Fibroblast of skin of right biceps (primary cell): ENCODE measurements at places on chromosomes 11 and 22.

GRCh38 chr11:70423523-70424505 lies 25.5 kb downstream of the CTTN start:
- peak; percentile 57 for DNase-seq

DNA sequence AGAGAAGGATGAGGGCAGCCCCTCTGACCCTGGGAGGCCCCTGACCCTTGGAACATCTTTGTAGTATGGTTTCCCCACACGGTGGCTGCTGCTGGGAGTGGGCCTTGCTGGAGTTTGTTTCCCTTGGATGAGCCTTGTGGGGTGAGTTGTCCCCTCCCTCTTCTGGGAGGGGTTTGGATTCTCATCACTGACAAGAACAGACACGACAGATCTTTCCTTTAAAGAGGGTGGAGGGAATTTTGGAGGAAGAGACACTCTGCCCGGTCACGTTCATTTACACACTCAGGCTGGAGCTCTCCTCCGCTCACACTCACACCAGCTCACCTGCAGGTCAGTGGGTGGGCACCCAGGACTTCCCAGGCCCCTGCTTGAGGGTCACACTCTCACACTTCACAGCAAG lies 31.7 kb downstream of the POU2F3 start:
- DNase-seq = no peak

DNA sequence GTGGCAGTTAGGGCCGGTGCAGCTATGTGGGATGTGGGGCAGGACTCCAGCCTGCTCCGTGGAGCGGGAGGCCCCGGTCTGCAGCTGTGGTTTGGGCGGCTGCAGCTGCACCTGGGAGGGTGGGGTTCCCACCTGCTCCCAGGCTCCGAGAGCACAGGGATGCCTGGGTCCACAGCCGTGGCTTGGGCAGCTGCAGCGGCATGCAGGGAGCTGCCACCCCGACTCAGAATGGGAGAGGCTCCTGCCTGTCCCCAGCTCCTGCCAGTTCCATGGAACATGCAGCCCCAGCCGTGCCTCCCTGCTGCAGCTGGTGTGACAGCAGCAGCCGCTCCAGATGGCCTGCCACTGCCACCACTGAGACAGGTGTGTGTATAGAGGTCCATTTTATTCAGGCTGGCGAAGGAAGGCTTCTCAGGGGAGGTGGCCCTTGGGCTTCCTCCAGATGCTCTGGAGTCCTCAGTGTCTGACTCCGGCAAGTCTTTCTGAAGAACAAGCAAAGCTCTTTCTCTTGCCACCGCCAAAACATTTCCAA lies 21.8 kb upstream of the UPK3A start:
- DNase-seq = no peak

GRCh38 chr22:40588726-40589125 lies 47.8 kb downstream of the MRTFA start:
- DNase-seq = peak; percentile 78

DNA sequence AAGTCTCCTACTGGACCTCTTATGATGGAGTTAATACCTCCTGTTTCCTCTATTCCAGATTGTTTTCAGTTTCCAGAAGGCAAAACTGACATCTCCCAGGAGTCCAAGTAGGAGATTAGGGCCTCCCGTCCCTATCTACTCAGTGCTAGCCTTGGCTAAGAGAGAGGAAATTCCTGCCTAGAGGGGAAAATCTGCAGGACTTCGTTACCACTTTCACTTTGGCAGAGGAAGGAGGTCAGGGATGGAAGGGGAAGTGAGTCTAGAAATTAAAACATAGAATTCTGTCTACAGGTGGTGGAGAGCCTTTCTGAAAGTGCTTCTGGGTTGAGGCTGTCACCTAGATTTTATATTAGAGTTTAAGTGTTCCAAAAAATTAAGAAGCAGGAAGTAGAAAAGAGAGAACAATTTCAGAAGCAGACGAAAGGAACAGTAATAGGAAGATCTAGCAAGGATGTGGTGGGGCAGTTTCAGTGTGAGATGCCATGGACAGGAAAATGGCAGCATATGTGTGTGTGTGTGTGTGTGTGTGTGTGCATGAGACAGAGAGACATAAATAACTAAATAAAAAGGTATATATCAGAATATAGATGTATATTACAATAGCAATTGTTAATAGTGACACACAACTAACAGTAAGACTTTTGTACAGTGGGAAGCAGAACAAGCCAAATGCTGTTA lies 2.4 kb upstream of the TRIM68 start:
- no peak for DNase-seq

- peak; percentile 18 for DNase-seq
These were observed 2.0 kb downstream of the KDM2A start for GRCh38 chr11:67120881-67121710.

DNA sequence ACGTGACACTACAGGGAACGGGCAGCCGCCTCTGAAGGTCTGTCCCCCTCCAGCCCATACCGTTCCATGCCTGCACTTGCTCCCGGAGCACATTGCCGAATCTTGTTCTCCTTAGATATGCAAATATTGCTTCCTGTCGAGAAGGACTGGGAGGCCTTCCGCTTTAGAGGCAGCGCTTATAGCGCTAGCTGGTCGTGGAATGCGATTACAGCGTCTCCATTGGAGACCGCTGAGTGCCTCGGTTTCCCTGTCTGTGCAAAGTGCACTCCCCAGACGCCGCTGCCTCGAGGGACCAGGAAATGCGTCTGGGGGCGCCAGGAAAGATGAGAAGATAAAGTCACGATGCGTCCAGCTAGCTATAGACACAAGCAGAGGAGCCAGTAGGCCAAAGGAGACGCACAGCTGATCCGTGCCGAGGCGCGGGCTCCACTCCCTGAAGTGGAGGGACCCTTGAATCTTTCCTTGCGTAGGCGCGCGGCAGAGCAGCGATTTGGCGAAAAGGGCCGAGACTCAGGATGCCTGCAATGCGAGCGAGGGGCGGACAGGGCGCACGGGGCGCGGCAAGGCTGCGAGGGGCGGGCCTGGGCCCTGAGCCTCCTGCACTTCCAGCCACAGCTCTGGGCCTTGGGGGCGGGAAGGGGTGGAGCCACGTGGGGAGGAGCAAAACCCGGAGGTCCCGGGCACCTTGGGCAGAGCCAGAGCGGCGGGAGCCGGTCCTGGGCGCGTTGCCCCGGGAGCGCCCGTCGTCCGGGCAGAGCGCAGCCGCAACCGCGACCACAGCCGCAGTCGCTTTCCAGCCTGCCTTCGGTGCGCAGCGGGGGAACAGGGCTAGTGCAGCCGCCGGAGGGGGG lies at the start of gene RASSF10:
Gene RASSF10 (plus strand): TSS at position 692 of the 851 bp plus-strand sequence. CDS start 261 bp downstream, outside the sequence.
- DNase-seq = peak; percentile 41

- no peak for DNase-seq
These were observed 29.7 kb upstream of the PRODH start for GRCh38 chr22:18965526-18966421.

DNA sequence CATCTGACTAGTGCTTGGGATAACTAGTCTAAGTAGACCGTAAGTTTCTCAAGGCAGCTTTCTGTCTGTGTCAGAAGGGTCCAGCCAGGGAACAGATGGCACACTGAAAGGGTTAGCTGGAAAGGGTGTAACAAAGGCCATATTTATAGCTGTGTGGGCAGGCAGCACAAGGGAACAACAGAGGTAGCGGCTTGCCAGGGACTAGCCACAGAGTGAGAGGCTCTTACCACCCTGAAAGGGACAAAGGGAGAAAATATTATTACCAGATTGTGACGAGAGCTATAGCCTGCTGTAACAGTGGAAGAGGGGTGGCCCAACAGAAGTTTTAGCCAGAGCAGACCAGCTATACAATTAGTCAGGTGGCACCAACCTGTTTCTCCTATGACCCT lies 129.4 kb downstream of the CCDC34 start:
- DNase-seq = no peak

DNA sequence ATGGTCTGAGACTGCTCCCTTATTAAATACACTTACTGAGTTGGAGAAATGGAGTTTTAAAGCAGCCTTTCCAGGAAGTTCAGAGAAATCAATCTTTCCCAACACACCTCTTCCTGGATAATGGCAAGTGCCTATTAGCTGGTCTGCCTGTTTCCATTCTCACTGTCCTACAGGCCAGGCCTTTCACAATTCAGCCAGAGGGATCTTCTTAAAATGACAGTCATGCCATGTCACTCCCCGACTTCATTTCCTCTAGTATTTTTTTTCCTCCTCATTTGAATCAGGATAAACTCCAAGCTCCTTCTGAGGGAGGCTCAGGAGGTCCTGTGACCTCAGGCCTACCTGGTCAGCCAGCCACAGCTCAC lies 62.6 kb downstream of the FDX1 start:
- DNase-seq = no peak

DNA sequence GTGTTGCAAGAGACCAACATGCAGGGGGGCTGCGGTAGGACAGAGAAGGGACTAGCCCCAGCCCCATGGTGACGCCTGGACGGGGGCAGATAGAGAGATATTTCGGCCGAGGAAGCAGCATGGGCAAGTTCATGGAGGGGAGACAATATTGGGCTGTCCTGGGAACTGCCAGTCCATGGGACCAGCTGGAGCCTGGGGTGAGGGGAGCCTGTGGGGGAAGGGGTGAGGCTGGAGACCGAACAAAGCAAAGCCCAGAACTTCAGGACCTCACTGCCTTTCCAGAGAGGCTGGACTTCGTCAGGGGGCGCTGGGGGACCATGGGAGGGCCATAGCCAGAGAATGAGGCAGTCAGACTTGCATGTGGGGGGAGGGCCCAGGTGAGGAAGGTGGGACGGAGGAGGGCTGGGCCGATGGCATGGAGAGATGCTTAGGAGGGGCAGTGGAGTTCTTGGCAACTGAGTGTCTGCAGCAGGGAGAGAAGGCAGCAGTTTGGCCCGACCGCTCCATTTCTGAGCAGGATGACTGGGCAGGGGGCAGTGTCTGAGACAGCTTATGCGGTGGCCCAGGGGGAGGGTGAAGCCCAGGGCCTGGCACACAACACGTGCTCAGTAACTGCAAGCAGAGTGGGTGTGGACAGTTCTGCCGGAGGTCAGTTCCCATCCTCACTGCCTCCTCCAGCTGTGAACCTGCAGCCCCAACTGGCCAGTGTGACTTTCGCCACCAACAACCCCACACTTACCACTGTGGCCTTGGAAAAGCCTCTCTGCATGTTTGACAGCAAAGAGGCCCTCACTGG lies 712 bp downstream of the UPK3A start:
- no peak for DNase-seq

DNA sequence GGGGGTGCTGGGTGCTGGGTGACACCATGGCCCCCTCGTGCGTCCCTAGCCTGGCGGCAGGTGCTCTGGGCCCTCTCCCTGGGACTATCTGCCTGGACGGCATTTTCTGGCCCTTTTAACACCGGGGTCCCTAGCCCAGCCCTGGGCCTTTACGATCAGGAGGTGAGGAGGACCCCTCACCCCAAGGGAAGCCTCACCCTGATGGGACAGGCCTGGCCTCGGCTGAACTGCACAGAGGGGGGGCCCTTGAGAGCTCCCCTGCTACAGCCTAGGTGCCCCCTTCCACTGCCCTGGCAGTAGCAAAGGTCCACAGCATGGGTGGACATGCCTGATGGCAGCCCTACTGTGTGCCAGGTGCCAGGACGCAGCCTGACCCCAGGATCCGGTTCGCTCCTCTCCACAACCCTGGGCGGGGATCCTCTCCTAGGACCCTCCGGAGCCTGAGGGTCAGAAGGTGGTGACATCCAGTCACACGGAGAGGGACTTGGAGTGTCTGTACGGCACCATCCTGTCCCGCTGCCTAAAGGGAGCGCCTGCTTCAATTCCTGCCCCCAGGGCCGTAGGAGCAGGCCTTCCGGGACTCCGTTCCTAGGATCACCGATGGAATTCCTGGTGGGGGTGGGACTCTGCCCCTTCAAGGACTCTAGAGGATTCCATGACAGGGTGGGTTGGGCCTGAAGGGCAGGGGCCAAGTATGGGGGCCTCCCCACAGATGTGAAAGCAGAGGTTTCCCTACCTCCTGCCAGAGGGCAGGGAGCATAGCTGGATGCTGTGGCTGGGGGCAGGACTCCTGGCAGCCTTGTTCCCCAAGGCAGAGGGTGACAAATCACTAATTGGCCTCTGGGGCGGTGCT lies 33.0 kb upstream of the TH start:
- no peak for DNase-seq

DNA sequence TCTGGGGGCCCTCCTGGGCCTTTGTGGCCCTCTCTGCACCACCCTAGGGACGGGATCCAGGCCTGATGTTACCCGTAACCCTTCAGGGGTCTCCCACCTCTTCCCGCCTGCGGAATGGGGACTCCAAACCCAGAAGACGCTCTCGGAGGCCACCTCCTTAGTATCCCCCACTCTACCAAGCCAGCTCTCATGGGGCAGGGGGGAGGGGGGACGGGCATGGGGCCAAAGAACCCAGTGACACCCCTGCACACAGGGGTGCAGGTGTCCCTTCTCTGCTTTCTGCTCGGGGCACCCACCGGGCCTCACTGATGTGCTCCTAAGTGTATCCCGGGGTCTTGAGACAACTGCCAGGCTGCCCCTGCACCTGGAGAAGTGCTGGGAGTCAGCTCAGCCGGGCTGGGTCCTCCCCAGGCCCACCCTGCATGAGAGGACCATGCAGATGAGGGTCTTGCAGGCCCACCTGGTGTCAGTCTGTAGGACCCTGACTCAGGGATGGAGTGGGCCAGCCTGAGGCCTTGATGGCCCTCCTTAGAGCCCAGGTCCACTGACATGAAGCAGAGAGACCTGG lies 176.9 kb downstream of the IGLL1 start:
- no peak for DNase-seq

GRCh38 chr11:120196826-120197225 lies 14.0 kb upstream of the OAF start:
- no peak for DNase-seq

GRCh38 chr11:15123849-15124248 lies 9.1 kb downstream of the INSC start:
- DNase-seq = peak; percentile 88

DNA sequence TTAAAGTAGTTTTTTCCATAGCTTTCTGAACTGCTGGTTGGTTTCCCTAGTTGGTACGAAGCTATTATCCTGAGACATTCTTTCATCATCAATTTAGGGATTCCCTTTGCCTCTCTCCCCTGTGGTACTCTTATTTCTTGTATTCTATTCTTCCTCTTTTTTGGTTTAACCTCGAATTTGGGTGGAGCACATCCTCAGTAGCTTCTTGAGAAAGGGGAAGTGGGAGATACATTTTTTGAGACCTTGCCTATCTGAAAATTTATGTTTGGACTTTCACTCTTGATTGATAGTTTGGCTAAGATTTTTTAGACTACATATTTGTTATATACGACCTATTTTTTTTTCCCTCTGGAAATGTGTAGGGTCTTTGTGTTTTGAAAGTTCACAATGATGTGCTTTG lies 121.7 kb upstream of the ZBED5 start:
- DNase-seq = no peak
